Naive thymus-derived CD4-positive, alpha-beta T cell (primary cell): ENCODE measurements at places on chromosomes 3 and 15.
A peak's percentile ranks its signal among the peaks of the same experiment; 100 is the strongest.

GRCh38 chr3:53129344-53129743 lies 891 bp downstream of the RFT1 start:
- DNase-seq: no peak
- no peaks in the 10 kb centered on the region for H3K27me3 ChIP-seq
- H3K36me3 ChIP-seq: peaks cover 5% of the 10 kb centered on the region
- peaks cover 15% of the 10 kb centered on the region for H3K4me1 ChIP-seq

DNA sequence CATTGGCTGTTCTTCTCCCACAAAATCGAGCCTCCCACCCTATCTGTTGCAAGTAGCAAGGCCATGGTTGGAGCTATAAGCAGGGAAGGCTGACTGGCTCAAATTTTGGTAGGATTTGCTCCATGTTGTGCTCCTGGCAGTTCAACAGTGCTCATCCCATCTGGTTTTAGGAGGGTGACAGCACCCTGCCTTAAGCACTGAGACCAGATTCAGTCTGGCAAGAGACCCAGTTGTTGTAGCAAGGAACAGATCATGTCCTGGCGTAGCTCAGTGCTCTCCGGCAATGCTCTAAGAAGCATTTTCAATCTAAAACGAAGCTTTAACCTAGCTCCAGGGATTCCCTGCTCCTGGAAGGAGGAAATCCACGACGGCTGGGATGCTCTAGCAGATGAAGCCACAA lies 91.2 kb downstream of the RGMA start:
- H3K36me3 ChIP-seq: peaks cover 86% of the 10 kb centered on the region
- H3K4me3 ChIP-seq: no peak overlapping the region
- H3K27me3 ChIP-seq: no peaks in the 10 kb centered on the region
- H3K4me1 ChIP-seq: no peaks in the 10 kb centered on the region

- H3K4me1 ChIP-seq: no peaks in the 10 kb centered on the region
- DNase-seq: no peak
- H3K27ac ChIP-seq: no peak overlapping the region
- no peaks in the 10 kb centered on the region for H3K36me3 ChIP-seq
These were observed 127.6 kb upstream of the AZI2 start for GRCh38 chr3:28476194-28476593.

DNA sequence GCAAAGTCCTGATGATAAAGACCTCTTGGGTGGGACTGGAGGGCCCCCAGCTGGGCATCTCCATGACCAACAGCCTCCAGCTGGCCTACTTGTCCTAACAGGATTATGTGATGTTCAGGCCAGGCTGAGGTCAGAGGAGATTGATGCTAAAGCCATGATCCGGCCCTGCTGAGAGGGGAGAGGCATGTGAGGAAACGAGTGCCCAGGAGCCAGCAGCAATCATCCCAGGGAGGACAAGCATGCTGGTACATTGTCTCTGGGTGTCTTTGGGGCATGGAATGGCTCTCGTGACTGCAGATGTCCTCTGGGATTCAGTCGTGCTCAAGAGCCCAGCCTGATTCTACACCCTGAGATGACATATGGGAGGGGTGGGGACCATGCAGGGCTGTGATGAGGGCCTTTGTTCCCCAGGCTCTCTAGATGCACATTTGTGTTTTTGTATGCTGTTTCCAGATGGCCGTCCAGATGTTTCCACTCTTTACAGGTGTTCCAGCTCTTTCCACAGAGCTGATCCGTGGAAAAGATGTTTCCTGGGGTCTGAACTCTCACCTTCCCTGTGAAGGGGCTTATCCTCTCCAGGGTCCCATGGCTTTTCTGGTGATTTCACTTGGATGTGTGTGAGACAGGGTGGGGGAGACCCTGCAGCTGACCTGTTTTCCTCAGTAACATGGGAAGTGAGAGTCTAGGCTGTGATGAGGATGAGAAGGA lies 20.2 kb downstream of the SLC24A1 start:
- no peaks in the 10 kb centered on the region for H3K27me3 ChIP-seq
- H3K4me1 ChIP-seq: no peaks in the 10 kb centered on the region

DNA sequence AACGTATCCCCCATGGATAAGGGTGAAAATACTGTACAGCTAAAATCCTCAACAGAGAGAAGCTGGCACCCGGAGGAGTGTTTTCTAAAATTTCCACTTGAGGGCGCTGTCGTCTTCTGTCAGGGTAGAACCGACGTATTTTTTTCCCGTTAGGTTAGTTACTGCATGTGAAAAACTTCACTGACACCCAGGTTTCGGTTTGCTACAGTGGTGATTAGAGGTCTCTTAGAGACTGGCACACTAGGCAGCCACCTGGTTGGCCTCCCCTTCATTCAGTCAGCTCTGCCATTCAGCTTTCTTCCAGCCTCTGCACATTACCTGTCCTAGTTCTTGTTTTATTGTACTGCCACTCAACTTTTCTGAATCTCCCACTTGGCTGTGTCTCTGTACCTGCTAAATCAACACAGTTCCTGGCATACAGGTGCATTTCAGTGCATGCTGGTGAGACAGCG lies 18.4 kb downstream of the CCK start:
- no peaks in the 10 kb centered on the region for H3K36me3 ChIP-seq
- no peak overlapping the region for H3K27ac ChIP-seq
- no peak overlapping the region for H3K4me3 ChIP-seq
- peak; percentile 81 for DNase-seq
